ENCODE measurements at places on chromosomes 16 and 17. TPM values are rescaled to one million over a fixed set of nuclear protein-coding genes. Genes with fewer than 3 reads are reported as not detected.

DNA sequence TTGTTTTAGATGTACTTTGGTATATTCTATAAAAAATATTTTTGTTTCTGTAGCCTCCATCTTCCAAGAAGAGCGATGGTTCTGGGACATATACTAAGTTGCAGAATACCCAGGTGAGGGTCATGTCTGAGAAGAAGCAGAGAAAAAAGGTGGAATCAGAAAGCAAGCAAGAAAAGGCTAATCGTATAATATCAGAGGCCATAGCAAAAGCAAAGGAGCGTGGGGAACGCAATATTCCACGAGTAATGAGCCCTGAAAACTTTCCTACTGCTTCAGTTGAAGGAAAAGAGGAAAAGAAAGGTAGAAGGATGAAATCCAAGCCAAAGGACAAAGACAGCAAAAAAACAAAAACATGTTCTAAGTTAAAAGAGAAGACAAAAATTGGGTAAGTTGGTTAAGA is 154.6 kb downstream of the CHD9 start:
- DNase-seq: no peak

DNA sequence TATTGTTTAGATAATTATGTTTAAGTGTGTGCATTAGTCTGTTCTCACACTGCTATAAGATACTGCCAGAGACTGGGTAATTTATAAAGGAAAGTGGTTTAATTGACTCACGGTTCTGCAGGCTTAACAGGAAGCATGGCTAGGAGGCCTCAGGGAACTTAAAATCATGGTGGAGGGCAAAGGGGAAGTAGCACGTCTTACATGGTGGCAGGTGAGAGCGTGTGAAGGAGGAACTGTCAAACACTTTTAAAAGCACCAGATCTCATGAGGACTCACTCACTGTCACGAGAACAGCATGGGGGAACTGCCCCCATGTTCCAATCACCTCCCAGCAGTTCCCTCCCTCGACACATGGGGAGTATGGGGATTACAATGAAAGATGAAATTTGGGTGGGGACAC is 203.5 kb upstream of the GOT2 start:
- no peak for DNase-seq

DNA sequence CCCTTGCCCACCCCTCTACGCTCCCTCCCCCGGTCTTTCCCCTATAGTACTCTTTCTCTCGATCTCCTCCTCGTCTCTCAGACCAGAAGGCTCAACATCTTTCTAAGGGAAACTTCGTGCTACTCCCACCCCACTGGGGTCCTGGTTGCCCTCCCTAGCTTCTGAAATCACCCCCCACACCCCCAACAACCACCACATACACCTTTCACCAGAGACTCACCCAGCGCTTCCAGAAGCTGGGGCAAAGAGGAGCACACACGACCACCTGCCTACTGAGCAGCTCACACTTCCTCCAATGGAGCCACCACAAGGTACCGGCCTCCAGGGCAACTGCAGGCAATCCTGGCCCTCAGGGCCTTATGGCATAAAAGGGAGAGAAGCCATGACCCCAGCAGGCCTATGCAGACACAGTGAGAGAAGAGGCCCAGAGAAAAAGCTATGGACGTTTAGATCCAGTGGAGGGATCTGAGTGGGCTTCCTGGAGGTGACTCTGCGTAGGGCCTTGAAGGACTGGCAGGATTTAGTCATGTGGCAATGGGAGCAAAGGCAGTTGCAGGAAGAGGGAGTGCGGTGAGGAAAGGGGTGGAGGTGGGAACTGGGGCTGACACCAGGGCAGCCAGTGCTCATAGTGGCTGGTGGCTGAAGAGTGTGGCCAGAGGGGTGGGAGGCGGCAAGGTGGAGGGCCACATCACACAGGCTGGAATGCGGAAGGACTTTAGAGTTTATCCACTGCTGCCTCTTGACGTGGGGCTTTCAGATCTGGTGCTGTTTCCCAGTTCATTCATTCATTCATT is 12.1 kb upstream of the TMEM92 start:
- no peak for DNase-seq

DNA sequence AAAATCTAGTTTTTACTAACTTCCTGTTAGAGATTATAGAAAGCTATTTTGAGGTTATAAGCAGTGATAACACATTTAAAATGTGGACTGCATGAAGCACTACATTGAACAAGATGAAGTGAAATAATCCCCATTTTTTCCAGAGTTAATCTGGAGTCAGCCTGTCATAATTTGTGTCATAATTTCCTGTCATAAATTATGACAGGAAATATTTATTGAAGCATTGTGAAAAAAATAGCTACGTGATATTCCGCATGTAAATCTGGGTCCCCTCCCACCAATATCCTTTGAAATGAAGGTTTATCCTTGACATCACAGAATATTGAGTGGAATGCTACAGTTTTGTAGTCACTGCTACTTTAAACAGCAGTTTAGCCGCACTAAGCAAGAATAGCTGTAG is 40.1 kb downstream of the OMG start:
- peak; percentile 50 for DNase-seq

- DNase-seq: peak; percentile 48
These were observed 156.4 kb downstream of the CMIP start for GRCh38 chr16:81601008-81601428.

- peak; percentile 41 for DNase-seq
These were observed 68.6 kb downstream of the CCT6B start for GRCh38 chr17:34892461-34893249.

- no peak for DNase-seq
These were observed 12.0 kb upstream of the STAT3 start for GRCh38 chr17:42399948-42400843.

DNA sequence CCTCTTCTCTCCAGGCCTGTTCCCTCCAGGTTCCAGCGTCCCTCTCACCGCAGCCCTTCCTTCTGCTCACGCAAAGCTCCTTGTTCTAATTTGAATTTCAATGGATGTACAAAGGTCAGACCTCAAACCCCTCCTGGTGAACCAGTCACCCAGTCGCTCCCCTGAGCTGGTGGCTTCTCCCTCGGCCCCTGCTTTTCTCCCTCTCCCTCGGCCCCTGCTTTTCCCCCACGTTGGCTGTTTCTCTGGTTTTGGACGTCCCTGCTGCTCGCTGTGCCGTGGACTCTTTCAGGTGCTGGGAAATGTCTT is 8.6 kb upstream of the MSLN start:
- no peak for DNase-seq

DNA sequence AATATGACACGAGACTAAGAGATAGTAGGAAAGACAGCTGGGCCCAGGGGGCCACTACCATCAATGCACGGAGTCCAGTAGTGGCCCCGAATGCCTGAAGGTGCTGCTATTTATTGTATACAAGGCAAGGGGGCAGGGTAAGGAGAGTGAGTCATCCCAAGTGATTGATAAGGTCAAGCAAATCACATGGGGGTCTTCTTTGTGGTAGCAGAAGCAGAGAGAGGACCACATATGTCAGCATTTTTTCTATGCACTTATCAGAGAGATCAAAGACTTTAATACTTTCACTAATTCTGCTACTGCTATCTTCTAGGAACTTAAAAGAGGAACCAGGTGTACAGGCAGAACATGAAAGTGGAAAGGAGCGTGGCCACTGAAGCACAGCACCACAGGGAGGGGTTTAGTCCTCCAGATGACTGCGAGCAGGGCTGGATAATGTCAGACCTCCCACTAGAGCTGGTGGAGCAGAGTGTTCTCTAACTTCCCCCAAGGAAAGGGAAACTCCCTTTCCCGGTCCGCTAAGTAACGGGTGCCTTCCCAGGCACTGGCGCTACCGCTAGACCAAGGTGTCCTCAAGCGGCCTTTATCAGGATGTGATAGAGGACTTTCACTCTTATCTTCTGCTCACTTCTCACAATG is 26.4 kb upstream of the ARL4D start:
- no peak for DNase-seq

GRCh38 chr17:20284570-20285295 is 182.6 kb downstream of the LGALS9B start:
- no peak for DNase-seq

DNA sequence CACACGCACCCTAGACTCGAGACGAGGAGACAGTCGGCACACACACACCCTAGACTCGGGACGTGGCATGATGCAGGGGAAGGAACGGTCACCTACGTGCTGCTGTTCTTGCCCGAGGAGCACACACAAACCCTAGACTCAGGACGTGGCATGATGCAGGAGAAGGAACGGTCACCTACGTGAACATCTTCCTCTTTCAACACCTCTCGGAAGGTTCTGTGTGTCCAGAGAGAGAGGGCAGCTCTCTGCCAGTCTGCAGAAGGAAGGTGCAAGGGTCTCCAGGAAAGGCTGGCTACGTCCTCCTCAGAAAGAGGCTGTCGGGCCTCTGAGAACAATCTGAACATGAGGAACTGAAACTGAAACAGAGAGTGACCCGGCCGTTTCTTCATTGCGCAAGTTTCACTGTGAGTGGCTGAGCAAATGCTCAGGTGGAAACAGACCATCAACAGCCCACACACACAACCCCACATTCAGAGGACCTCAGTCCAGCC is 43.4 kb downstream of the ZNF276 start:
- DNase-seq: no peak

- no peak for DNase-seq
These were observed 55.0 kb downstream of the MEAK7 start for GRCh38 chr16:84449156-84450140.

DNA sequence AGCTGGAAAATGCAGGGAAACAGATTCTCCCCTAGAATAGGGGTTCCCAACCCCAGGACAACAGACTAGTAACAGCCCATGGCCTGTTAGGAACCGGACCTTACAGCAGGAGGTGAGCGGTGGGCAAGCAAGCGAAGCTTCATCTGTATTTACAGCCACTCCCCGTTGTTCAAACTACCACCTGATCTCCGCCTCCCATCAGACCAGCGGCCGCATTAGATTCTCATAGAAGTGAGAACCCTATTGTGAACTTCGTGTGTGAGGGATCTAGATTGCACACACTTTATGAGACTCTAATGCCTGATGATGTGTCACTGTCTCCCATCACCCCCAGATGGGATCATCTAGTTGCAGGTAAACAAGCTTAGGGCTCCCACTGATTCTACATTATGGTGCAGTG is 3.5 kb downstream of the CD300LB start:
- no peak for DNase-seq

- no peak for DNase-seq
These were observed 77.0 kb downstream of the IRX6 start for GRCh38 chr16:55401046-55401445.

- DNase-seq: no peak
These were observed 918.1 kb upstream of the CDH8 start for GRCh38 chr16:62954144-62955032.

DNA sequence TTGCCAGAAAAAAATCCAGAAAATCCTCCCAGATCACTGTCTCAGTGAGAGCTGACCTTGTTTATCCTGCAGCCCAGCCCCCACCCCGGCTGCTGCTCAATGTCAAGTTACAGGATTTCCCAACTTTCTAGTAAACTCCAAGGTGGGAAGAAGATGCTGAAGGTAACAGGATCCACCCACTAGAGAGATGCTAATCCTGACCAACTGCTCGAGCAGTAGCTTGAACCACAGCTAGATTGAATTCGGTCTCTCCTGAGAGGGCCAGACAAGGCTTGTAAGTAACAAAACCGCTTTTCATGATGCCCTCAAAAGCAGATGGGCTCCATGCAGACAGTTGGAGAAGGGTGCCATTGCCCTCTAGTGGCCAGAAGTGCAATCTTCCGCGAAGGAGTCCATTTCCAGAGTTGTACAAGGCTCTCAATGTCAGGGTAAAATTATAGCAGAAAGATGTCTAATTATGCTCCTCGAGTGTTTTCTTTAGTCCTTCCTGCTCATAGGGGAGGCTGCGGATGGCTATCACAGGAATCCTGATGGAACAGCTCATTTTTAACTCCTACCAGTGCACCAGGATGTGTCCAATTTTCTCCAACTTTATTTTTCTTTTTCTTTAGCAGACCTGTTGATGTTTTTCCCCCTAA is 3.9 kb downstream of the CDH11 start:
- DNase-seq: peak; percentile 72

DNA sequence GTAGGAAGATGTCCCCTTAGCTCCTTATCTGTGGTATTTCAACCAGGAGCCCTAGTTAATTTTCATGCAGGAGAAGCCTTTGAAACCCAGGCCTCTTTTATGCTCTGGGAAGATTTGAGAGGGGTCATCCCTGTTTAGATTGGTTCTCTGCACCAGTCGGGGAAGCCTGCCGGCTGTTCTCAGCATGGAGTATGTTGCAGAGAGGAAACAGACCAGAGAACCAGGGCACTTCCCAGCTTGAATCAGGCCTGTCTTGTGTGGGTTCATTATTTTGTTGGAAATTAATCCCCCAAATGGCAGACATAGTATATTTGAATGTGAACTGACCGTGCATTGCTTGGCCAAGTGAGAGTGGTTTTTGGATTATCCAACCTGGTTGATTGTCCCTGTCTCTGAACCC is 1082.1 kb upstream of the RBFOX1 start:
- no peak for DNase-seq

GRCh38 chr16:56525236-56525635 is 5.4 kb upstream of the BBS2 start:
- DNase-seq: peak; percentile 67

DNA sequence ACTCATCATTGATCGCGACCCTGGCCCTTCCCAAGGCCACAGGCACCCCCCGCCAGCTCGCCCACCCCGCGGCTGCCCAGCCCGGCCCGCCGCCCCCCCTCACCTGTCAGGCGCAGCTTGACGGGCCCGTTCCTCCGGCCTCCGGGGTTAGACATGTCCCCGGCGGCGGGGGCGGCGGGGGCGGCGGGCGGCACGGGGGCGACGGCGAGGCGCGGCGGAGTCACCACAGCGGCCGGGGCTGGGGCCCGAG is 456 bp downstream of the SMURF2 start:
- no peak for DNase-seq

GRCh38 chr17:29240968-29241963 is 5.4 kb upstream of the CRYBA1 start:
- DNase-seq: peak; percentile 89

- peak; percentile 68 for DNase-seq
These were observed 184.8 kb upstream of the CIBAR2 start for GRCh38 chr16:85296859-85297660.

GRCh38 chr16:13401641-13402040 is 500.2 kb downstream of the SHISA9 start:
- DNase-seq: no peak

DNA sequence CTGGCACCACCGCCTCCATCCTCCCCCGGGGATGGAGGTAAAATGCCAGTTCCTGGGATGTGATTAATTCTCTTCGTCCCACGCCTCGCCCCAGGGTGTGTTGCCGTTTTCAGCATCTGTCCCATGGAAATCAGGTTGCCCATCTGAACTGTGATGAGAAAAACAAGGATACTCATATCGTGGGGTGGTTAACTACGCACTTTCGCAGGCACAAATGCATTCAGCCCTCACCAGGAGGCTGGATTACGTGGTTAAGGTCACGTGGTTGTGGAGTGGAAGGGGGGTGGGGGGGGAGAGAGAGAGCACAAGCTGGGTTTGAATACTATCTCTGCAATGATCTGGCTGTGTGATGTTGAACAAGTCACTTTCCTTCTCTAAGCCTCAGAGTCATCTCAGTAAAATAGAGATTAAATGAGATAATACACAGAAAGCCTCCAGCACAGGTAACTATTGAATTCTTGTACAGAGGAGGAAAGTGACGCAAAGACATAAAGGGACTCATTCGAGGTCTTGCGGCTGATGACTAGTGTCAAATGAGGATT is 74.7 kb downstream of the BMERB1 start:
- DNase-seq: no peak

The MYH1 gene
- not detected for total RNA-seq

The KCNAB3 gene
- total RNA-seq: 0.68 TPM

The JMJD6 gene
- total RNA-seq: 23.1 TPM

The CDH5 gene
- total RNA-seq: 713 TPM

The SGSM2 gene
- total RNA-seq: 52.6 TPM

The CENPX gene
- total RNA-seq: 27.0 TPM

The WWP2 gene
- 25.4 TPM for total RNA-seq

The TPSD1 gene
- total RNA-seq: not detected

The KRT36 gene
- 0.14 TPM for total RNA-seq

The CCNF gene
- 53.1 TPM for total RNA-seq

The PYY gene
- not detected for total RNA-seq

The TNK1 gene
- 3.6 TPM for total RNA-seq

The PRAC2 gene
- not detected for total RNA-seq

The CCL3 gene
- not detected for total RNA-seq
